GM12892 (cell line): ENCODE measurements at places on chromosomes 13 and 19.

- DNase-seq, result no peak
Measured at GRCh38 chr13:62793850-62794249, 1378.2 kb upstream of the PCDH20 start.

- DNase-seq, result no peak
Measured at GRCh38 chr19:40314656-40315055, 29.5 kb upstream of the AKT2 start.

GRCh38 chr19:51644636-51645271 is 1.9 kb downstream of the SIGLEC14 start:
- DNase-seq, result no peak

DNA sequence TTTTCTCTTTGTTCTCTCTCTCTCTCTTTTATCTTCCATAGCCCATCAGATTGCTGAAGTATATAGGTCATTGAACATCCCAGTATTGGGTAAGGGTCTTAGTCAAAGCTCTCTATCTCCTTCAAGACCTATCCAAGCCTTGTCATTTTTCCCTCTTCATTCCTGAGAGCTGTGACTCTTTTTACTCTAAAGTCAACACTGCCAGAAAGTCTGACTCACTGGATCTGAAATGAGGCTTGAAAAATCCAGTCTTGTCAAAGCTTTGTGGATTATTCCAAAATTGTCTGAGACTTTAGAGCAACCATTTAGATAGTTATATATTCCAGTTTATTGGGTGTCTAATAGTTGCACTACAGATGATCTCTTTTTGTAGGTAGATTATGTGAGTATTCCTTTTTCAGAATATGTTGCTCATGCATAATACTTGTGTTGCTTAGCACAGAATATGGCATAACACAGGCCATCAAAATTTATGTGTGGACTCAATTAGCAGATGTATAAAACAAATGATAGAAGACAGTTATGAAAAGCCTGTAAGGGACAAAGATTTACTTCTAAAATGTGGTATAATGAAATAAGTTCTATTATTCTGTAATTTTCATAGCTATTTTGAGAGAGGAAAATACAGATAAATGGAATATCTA is 389.3 kb upstream of the PCDH9 start:
- no peak for DNase-seq

DNA sequence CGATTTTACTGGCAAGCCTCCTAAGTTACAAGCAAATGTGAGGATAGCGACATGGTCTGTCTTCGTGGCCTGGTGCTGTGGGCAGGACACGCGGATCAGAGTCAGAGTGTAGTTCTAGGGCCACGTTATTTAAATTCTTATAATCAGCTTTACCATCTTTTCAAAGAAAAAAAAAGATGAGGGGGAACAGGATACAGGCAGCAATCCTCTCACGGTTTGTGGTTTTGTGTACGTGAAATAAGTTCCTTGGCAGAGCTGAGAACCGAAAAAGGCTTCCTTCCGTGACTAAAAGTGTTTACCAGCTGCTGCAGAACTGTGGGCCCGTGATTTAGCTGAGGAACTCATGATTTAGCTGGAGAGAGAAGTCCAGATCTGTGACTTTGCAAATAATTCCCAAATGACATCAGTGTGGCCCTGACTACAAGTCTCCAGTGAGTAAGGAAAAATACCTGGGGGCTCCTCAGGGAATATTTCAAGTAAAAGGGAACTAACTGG is 27.2 kb downstream of the RCBTB2 start:
- peak; percentile 45 for DNase-seq

- no peak for DNase-seq
Measured at GRCh38 chr19:2512523-2513431, 36.9 kb downstream of the GADD45B start.
